ENCODE measurements at places on chromosomes 12 and 14.
A peak's percentile ranks its signal among the peaks of the same experiment; 100 is the strongest.

GRCh38 chr14:68506021-68506644 lies 286.7 kb downstream of the ZFP36L1 start:
- DNase-seq, result no peak

DNA sequence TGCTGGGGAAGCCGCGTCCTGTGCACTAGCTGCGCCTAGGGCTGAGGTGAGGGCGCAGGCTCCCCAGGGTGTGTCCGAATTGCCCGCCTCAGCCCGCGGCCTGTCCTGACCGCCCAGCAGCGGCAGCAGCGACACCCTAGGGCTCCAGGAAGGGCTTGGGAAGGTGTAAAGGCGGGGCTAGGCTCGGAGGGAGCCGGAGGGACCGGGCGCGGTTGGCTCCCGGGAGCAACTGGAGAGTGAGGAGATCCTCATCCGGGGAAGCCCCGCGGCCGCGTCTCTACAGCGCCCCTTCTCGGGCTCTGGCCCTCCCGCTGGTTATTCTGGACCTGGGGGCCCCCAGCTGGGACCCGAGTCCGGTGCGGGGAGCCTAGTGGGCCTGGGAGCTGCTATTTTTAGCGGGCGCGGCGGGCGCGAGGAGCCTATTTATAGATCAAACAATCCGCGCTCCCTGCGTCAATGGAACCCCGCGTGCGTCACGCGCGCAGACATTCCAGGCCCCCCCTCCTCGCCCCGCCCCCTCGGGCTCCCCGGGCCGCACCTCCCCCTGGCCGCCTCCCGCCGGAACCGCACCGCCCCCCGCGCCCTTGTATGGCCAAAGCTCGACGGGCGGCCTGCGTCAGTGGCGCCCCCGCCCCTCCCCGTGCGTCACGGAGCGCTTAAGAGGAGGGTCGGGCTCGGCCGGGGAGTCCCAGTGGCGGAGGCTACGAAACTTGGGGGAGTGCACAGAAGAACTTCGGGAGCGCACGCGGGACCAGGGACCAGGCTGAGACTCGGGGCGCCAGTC lies at the start of gene NR4A1:
TSS of gene NR4A1 (plus strand) at position 685 of the 784 bp plus-strand sequence. CDS start 2,887 bp downstream, outside the sequence.
- DNase-seq, result peak; percentile 75

DNA sequence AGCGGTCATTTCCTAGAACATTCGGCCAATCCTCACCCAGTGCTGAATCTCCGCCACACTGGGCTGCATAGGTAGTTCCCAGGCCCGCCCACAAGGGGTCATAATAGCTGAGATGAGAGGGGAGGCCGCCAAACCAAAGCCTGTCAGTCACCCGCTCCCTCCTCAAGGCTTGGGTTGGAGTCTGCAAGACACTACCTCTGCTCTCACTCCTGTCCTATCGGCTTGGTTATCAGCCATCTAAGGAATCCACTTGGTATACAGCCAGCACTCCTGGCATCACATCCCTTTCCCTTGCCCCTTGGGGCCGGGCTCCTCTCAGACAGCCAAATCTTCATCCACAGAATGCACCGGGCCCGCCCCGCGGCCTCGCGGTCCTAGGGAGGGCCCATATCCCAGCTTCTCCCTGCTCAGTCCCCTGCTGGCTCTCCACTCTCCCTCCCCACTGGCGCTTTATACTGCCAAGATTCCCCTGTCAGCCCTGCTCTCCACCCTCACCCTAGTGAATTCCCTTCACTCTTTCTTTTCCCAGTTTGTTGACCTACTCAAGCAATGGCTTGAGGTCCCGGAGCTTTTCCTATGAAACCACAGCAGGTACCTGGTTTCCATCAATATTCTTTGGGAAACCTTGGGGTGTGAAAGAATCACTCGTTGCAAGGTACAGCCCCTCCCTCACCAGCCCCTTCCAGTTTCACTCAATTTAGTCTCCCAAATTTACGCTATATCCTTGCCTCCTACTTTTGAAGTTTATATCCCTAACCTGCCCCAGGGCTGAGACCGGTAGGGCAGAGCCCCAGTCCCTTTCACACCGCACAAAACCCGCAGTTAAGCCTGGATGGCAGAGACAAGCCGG lies 1.4 kb downstream of the IFFO1 start:
- DNase-seq, result peak; percentile 79

DNA sequence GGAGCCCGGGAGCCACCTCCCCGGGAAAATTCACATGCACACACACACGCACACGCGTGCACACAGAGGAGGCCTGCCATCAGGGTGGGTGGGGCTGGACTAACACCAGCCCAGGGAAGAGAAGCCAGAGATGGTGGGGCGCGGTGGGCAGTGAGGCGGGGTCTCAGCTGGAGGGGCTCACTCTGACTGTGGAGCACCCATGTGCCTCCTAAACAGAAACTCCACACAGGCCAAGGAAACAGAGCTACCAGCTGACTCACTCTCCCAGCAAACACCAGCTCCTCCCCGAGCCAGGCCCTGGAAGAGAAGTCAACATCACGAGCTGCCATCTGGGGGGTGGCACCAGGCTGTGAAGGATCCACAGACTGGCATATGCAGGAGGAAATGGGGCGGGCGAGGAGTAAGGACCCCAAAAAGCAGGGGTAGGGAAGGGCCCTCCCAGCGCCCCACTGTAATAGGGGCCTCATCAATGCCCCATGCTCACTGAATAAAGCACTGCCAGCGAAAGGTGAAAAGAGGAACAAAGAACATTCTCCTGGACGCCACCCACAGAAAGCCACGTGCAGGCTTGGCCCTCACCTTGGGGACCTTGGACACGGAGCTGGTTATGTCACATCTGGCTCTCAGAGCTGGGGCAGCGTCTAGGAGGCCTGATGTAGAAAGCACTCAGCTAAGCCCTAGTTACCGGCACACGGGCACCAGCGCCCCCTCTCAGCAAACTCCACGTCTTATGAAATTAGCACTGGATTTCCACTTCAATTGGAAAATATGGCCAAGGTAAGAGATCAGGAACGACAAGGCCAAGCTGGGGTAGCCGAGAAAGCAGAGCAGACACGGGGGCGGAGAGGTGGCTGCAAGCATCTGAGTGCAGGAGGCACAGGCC lies 8.4 kb upstream of the INF2 start:
- DNase-seq, result peak; percentile 78

- DNase-seq, result no peak
Observed at GRCh38 chr12:106690569-106691305, 83.7 kb upstream of the RIC8B start.

- DNase-seq, result no peak
Observed at GRCh38 chr12:67354322-67354721, 85.2 kb downstream of the CAND1 start.

- DNase-seq, result no peak
Observed at GRCh38 chr12:111430433-111431353, 25.0 kb downstream of the SH2B3 start.

DNA sequence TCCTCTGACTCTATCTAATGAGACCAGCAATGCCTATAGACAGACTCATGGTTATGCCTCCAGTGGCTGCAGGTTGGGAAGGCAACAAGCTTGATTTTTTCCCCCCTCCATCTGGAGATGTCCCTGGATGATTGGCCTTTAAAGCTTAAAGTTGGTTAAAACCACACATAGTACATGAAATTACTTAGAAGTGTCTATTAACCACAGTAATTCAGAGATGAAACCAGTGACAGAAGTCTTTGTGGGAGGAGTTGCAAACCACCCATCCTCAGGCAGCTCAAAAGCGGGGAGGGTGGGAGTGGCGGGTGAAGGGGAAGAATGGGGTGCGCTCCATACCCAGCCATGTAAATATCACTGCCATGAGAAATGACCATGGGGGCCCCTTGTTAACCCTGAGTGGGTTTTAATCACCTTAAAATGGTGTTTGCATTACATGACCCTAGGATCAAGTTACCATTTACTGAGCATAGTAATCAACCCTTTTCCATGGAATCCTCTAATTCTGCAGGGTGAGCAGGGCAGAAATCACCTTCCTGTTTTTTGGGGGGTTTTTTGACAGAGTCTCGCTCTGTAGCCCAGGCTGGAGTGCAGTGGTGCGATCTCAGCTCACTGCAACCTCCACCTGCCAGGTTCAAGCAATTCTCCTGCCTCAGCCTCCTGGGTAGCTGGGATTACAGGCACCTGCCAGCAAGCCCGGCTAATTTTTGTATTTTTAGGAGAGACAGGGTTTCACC lies 133.5 kb downstream of the FOXN3 start:
- DNase-seq, result no peak

DNA sequence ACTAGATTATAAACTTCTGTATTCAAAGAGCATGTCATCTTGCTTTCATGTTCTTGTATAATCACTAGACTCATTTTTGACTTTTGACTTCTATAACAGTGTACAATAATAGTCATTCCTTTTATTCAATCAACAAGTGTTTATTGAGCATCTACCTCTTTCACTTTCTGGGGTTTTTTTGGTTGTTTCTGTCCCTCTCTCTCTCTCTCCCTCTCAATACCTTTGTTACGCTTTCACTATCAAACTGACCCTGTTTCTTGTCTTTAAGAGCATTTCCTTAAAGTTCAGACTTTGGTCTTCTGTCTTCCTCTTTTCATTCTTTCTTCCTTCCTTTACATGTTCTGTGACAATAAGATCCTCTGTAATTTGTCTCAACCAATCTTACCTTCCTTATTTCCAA lies 49.5 kb downstream of the GPR137C start:
- DNase-seq, result no peak

- DNase-seq, result no peak
Observed at GRCh38 chr12:100346660-100347059, 10.2 kb upstream of the SLC17A8 start.

DNA sequence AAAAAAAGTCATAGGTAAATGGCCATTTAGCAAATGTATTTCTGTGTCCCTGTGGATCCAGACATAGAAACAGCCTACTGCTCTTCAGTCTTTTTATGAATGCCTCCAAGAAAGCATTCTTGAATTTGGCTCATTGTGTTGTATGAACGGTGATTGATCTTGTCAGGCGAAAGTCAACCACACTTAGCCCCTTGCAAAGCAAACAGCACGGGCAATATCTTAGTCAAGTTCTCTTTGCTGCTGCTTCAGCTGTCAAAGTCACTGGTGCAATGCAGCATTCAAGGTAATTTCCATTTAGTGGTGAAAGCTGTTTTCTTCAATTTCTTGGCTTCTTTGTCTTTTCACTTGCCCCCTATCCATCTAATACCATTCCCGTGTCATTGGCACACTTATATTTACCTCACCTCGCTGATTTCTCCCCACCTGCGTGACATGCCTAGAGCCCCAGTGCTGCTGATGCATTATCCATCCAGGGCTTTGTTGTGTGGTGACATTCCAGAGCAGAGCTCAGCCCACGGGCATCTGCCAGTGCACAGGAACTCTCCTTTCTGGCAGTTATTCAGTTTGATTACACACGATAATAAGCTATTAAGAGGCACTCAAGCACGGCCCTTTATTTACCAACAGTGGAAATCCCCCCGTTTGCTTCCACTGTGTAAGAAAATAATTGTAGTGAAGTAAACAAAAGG lies 362.3 kb upstream of the NOVA1 start:
- DNase-seq, result no peak

DNA sequence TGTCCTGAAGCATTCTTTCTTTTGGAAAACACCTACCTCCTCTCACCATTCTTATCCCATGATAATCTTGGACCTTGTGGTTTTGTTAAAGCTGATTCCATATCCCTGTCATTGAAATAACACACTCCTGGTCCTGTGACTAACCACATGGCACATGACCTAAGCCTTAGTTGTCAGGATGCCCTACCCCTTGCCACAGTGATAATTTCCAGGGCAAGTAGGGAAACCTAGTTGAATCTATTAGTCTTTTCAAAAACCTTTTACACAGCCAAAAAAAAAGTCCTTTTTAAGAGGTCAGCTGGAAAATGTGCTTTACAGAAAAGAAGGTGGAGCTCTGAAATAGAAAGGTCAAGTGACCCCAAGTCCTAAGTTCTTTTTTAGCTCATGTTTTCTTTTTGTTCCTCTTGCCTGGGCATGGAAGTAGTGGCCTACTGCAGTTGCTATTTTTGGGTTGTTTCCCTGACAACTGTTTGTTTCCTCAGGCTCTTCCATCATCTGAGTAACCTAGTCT lies 608.4 kb downstream of the LRFN5 start:
- DNase-seq, result no peak

GRCh38 chr14:77053046-77053841 lies 24.7 kb upstream of the IRF2BPL start:
- peak; percentile 54 for DNase-seq

DNA sequence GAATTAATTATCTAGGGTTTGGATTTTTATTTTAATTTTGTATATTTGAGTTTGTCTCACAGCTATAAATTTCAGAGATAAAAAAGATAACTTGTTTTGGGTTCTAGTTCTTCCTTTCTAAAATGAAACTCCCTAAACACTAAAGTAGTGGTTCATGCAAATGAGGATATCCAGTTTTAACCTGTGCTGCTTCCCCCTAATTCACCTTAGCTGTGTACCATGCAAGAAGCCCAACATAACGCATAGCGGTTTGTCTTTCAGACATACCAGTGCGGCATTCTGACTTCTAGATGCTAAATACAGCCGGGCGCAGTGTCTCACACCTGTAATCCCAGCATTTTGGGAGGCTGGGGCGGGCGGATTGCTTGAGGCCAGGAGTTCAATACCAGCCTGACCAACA lies 288.6 kb upstream of the NPAS3 start:
- DNase-seq, result no peak

GRCh38 chr12:112164011-112164660 lies 38.8 kb downstream of the TRAFD1 start:
- DNase-seq, result no peak

- DNase-seq, result no peak
Observed at GRCh38 chr12:100026241-100026640, 41.5 kb upstream of the ANKS1B start.

GRCh38 chr12:56836800-56837663 lies 73.9 kb downstream of the HSD17B6 start:
- DNase-seq, result no peak

DNA sequence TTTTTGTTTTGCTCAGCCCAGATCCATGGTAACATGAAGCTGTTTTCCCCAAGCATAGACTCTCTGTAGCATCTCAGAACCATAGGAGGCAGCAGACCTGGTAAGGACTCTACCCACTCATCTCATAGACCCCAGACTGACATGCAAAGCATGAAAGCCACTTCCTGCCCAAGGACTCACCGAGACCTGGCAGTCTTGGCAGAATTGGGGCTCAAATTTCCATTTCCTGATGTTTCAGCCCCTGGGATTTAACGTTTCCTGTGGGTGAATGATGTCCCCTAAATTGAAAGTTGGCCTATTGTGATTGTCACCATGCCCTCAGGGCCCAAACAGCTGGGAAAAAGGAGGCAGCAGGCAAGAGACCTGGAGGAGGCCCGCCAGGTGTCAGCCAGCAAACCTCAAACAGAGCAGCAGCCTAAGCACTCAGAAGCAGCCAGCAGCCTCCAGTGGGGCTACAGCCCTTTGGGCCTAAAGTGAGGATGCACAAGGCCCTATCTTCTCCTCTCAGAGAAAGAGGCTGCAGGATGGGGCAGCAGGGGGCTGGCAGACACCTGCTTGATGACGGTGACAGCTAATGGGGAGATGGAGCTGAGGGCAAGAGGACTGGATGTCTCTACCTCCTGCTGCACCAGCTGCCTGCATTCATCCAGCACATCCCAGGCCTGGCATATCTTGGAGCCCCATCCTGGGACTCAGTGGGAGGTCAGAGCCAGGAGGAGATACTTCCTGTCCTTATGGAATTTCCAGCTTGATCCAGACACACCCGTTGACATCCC lies 8.5 kb downstream of the KRT85 start:
- no peak for DNase-seq

- DNase-seq, result no peak
Observed at GRCh38 chr14:65804439-65805112, 392.0 kb downstream of the FUT8 start.

- DNase-seq, result peak; percentile 33
Observed at GRCh38 chr14:56855891-56856461, 45.7 kb upstream of the OTX2 start.

All from hypothalamus (tissue), 51 donors.